Esophagus muscularis mucosa (tissue), 4 donors: ENCODE measurements at places on chromosomes 2 and 18. TPM values are rescaled to one million over a fixed set of nuclear protein-coding genes. Genes with fewer than 3 reads are reported as not detected.

WDR75 gene
- 18.7 TPM for total RNA-seq

ACTG2 gene
- 4,013 TPM for total RNA-seq

MAPRE3 gene
- total RNA-seq = 11.0 TPM

SCYGR7 gene
- not detected for total RNA-seq

LRRTM1 gene
- 2.6 TPM for total RNA-seq

MC2R gene
- 0.17 TPM for total RNA-seq

ADAM23 gene
- total RNA-seq = 3.0 TPM

IL1RN gene
- total RNA-seq = 4.1 TPM

C2orf66 gene
- total RNA-seq = not detected

ST8SIA5 gene
- total RNA-seq = 0.06 TPM

ARL4C gene
- total RNA-seq = 16.4 TPM

TMEM17 gene
- 2.5 TPM for total RNA-seq

DNA sequence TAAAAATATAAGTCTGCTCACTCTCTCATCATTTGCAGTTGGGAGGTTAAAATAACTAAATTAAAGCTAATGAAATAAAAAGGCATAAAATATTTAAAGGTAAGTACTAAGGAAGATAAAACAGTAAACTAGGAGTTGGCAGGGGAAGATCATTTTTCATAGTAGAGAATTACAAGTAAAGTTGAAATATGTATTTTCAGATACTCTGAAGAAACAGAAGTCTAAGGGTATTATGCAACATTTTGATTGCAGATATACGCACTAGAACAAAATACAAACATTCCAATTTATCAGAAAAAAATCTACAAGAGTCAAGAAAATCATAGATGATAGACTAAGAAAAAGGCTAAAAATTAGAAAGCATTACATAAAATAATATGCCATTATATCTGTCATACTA lies 167.6 kb upstream of the CTAGE1 start:
- no peak for DNase-seq

- DNase-seq = no peak
These were observed 41.6 kb downstream of the FER1L5 start for GRCh38 chr2:96683972-96684820.

- DNase-seq = no peak
These were observed 2.5 kb downstream of the MSTN start for GRCh38 chr2:190060019-190060418.

- DNase-seq = no peak
These were observed 180.3 kb downstream of the KCNE4 start for GRCh38 chr2:223232285-223232684.

GRCh38 chr2:190877436-190877835 lies 3.2 kb upstream of the GLS start:
- no peak for DNase-seq

DNA sequence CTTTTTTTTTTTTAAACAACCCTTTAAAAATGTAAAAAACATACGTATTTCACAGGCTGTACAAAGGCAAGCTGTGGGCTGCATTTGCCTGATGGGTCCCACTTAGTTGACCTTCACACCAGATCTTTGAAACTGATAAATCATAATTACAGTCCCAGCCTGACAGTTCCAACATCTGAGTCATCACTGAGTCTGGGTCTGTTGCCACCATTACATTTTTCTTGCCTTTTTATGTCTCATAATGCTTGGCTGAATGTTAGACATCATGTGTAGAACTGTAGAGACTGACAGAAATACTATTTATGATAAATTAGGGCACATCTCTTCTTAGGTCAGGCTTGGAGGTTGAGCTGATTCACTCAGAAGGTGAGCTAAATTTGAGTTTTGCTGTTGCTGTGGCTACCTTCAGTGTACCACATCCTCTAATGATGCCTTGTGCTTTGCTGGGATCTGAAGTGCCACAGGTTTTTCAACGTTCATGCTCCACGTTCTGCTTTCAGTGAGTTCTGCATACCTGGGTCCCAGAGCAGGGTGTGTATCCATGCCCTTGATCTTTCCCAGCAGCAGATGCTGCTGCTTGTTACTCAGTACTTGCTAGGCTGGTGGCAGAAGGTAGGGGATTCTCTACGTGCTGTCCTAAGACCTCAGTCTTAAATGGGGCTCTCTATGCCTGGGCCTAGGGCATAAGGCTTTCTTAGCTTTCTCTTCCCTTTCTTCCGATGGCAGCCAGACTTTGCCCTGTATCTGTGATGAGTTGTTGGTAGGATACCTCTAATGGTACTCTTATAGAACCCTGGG lies 160.6 kb upstream of the SMAD7 start:
- DNase-seq = no peak

DNA sequence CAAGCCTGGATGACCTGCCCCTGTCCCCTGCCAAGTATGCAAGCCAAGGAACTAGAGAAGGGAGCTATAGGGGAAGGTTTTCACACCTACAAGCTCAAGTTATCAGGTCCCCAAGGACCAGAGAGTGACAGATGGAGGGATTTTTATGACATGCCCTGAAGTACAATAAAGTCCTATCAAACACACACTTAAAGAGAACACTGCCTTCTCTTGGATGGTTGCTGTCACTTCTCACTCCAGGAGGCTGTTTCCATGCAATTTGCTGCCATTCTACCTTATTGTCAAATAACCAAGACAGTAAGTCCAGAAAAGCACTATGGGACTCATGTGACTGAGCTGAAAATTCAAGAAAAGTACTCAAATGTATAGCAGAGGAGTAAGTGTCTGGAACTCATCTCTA lies 76.6 kb upstream of the DDX18 start:
- no peak for DNase-seq

DNA sequence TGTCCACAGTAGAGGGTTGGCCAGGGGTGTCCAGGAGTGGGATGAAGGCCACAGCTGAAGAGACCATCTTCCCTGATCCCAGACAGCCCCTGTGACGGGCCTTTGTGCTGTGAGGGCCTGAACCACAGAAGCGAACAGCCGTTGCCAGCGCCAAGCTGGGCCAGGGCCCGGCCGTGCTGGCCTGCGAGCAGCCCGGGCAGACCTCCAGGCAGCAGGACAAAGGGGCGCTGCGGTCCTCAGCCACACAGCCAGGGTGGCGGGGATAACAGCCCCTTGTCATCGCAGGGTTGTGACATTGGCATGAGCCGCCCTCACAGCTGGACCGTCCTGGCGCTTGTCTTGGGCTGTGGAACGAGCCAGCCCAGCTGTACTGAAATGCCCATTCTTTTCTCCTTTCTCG lies 161.1 kb downstream of the FAM210A start:
- DNase-seq = no peak

- DNase-seq = no peak
These were observed 446.2 kb upstream of the SLC14A2 start for GRCh38 chr18:45168866-45169600.

- no peak for DNase-seq
These were observed 23.6 kb upstream of the LRRTM1 start for GRCh38 chr2:80328159-80328571.

- no peak for DNase-seq
These were observed 22.6 kb upstream of the RPIA start for GRCh38 chr2:88668862-88669261.

GRCh38 chr2:11129598-11130449 lies 25.4 kb upstream of the SLC66A3 start:
- no peak for DNase-seq

DNA sequence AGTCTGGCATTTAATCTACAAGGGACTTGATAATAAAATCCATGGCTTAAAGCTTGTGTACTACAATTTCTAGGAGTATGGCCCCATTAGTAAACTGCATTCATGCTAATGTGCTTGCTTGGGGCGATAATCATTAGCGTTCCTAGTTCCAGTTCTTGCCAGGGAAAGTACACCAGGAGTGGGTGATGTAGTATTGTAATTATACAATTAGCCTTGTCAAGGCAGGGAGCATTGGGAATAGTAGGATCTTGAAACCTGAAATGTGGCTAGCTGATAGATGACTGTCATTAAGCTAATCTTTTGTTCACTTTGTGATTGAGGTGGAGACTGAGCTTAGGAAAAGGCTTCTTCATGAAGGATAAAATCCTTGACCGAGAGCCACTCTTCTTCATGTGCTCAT lies 989.2 kb downstream of the CPS1 start:
- no peak for DNase-seq

GRCh38 chr2:50782543-50782942 lies 249.4 kb downstream of the NRXN1 start:
- DNase-seq = no peak

- DNase-seq = no peak
These were observed 93.1 kb upstream of the PXDN start for GRCh38 chr2:1837458-1837857.

- no peak for DNase-seq
These were observed 315.5 kb downstream of the RPRM start for GRCh38 chr2:153163055-153163454.

- no peak for DNase-seq
These were observed 71.2 kb downstream of the SPATS2L start for GRCh38 chr2:200377355-200378336.

- no peak for DNase-seq
These were observed 16.1 kb downstream of the NCK2 start for GRCh38 chr2:105760639-105761337.

- DNase-seq = no peak
These were observed 316.4 kb downstream of the DSEL start for GRCh38 chr18:67199993-67200617.

GRCh38 chr2:80153768-80154167 lies 150.8 kb downstream of the LRRTM1 start:
- no peak for DNase-seq
